ENCODE measurements at places on chromosomes 5 and 9. TPM values are rescaled to one million over a fixed set of nuclear protein-coding genes. Genes with fewer than 3 reads are reported as not detected.
A peak's percentile ranks its signal among the peaks of the same experiment; 100 is the strongest.

The PGGT1B gene
- 92.0 TPM for total RNA-seq

The AJM1 gene
- total RNA-seq = 11.5 TPM

The DDX4 gene
- not detected for total RNA-seq

The SHOC1 gene
- 0.37 TPM for total RNA-seq

The VAV2 gene
- total RNA-seq = 45.1 TPM

The TRIM36 gene
- total RNA-seq = 26.3 TPM

The SNAPC4 gene
- total RNA-seq = 9.7 TPM

The FAM151B gene
- 1.4 TPM for total RNA-seq

DNA sequence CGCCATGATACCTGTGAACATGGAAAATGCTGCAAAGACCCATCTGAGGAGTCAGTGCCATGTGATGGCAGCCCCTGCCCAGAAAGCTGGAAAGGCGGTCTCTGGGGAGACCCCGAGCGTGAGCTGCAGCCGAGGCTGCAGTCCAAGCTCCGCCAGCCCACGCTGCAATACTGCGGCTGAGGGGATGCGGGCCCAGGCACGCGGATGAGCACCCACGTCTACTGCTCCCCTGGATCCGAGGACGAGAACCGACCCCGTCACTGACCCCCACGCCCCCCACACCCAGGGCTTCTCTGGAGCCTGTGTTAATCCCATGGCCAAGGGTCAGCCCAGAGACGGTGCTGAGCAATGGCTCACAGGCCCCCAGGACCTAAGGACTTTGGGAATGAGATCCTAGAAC is 32.4 kb downstream of the SLC12A7 start:
- DNase-seq = no peak

- no peak for DNase-seq
Observed at GRCh38 chr5:120605325-120606079, 141.4 kb downstream of the PRR16 start.

DNA sequence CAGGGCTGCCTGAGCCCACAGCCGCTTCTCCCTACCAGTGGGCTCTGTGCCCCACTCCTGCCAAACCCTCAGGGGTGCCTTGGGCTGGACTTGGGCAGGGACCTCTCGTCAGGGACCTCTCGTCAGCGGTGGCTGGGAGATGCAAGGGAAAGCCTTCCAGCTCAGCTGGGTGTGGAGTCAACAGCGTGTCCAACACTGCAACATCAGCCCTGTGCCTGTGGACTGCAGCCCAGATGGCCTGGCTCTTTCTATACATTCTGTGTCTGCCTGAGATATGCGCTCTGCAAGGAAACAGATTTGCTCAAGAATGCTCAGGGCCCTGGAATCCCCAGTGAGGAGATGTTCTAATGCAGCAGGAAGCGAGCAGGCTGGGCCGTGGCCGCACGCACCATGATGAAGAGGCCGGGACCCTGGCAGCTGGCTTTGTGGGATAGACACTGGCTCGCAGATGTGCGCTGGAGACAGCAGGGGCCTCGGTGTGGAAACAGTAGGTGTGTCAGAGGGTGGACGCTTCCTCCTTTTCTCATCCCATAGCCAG is 85.0 kb upstream of the COL5A1 start:
- DNase-seq = no peak

GRCh38 chr5:172902497-172903472 is 56.4 kb upstream of the RPL26L1 start:
- peak; percentile 60 for DNase-seq

DNA sequence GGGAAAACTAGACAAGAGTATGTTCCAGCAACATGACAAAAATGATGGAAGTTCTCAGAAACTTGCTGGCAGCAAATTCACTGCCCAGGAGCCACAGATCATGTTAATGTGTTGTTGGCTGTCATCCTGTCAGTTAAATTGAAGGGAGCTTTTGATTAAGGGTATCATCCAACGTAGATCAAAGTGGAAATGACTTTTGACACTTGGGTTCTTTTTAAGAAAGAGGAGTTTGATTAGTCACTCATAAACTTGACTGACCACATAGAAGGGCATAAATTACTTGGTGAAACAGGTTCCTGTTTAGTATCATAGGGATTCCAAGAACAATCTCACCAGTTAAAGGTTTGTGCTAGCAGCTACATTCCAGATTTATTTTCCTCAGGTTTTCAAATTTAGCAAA is 288.7 kb downstream of the CSNK1G3 start:
- no peak for DNase-seq
